ENCODE measurements at places on chromosomes 16 and 17. TPM values are rescaled to one million over a fixed set of nuclear protein-coding genes. Genes with fewer than 3 reads are reported as not detected.

DNA sequence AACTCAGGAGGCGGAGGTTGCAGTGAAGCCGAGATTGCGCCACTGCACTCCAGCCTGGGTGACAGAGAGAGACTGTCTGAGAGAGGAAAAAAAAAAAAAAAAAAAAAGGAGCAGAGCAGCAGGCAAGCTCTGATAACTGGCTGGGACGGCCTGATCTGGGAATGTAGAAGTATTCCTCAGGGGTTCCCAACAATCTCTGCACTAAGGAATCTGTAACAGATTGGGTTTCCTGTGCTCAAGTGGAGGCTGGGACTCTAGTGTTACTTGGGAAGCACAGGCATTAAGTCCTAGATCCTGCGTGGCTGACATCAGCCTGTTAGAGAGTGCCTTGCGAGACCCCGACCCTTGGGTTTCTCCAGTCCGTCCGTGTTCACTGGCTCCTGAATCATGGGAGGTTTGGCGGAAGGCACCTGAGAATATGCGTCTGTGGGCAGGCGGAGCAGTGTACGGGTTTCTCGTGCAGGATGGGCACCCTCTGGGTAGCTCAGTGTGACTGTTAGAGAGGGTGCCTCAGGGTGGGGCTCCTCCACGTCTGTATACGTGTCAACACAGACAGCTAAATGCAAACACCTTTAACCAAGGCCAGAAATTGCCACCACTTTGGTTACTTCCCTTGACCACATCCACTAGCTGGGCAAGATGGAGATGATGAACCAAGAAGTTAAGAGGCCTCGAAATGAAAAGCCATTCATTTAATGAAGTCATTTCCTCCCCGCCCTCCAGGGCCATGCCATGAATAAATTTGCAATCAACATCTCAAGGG is 174.9 kb upstream of the RPL38 start:
- ATAC-seq: no peak

Gene KRT33B
- not detected for total RNA-seq

DNA sequence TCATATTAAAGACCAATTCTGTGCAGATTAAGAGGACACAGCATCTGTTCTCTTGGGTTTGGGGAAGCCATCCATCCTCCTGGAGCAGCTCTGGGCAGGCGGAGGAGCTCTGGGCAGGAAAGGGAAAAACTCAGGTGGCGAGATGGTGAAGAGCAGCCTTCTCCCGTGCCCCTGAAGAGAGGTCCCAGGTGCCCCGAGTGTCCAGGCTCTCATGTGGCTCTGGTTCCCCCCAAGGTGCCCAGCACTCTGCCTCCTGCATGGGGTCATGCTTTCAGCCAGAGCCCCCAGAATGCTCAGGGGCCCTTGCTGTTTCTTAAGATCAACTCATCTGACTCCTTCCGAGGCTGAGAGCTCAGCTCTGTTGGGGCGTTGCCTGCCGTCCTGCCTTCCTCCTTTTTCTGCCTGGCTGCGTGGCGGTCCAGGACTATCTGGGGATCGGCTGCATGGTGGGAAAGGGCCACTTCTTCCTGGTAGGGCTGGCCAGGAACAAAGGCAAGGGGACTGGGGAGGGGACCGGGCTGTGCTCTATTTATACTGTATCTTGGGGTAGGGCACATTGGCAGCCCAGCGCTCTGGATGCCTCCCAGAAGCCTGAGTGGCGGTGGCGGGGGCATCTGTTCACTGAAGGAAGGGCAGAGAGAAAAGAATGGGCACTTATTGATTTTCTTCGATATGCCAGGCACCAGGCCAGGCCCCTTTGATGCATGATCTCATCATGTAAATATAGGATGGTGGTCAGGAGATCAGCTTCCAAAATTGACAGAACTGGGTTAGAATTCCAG is 103.2 kb upstream of the SDK2 start:
- no peak for ATAC-seq

DNA sequence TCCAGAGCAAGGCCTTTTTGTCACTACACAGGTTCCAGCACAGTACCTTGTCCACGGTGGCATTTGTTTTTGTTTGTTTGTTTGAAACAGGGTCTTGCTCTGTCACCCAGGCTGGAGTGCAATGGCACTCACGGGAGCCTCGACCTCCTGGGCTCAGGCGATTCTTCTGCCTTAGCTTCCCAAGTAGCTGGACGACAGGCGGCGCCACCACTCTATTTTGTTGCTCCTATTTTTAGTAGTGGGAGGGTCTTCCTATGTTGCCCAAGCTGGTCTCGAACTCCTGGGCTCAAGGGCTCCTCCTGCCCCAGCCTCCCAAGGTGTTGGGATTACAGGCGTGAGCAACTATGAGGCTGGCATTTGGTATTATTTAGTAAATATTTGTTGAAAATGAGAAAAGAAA is 10.3 kb downstream of the MRC2 start:
- ATAC-seq: no peak

DNA sequence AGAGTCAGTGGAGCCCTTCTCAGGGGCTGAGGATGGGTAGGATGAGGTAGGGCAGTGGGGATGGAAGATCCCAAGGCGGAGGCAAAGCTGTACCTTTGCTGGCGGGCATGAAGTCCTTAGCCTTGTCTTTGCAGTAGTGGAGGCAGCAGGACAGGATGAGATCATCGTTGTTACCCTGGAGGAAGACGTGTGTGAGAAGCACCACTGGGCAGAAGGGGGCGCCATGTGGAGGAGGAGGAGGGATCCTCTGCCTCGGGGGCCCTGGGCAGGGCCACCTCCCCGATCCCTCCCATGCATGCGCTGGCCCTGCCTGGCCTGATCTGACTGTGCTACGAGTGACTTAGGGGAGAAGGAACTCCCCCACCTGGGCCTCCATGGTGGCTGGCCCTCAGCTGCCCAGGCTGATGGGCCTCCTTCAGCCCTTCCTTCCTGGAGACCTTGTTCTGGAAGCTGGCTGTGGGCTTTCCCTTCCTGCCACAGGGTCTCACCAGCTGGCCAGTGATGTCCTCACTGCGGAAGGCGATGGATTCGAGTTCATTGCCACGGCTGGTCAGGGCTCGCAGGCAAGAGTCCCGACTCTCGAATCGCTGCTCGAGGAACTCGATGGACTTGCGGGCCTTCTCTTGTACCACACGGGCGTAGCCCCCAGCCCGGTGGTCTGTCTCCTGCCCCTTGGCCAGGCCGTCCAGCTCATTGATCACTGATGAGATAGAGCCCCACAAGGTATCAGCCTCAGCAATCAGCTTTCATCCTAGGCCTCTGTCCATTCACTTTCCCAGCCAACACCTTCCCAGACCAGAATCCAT is 10.3 kb downstream of the HIC1 start:
- ATAC-seq: peak; percentile 56

DNA sequence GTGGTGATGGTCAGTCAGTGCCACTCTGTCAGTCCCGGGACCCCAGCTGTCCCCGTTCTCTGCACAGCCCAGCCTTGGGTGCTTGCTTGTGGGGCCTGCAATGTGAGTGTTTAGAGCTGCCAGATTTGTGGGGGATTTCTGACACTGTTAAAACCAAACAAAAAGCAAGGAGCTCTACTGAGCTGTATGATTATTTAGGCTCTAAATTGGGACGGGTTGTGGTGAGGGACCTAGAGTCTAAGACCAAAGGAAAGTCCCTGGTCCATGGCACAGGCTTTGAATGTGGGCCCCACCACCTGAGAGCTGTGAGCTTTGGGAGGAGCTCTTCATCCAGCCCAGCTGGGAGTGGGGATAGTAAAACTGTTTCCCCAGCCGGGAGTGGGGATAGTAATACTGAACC is 63.3 kb downstream of the KSR1 start:
- no peak for ATAC-seq

DNA sequence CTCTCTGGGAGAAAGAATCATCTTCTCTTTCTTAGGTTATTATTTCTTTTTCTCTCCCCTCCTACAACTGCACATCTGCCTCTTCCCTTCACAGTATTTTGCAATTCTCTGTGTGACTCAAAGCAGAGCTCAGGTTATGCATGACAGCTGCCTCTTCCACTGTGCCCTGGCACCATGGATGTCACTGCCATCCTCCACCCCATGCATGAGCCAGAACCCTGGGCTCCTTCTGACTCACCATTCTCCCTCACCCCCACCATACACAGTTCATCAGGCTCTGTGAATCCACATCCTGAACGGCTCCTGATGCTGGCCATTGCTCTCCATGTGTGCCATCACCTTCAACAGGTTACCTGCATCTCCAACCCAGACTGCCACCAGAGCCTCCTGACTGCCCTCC is 23.9 kb downstream of the CA10 start:
- no peak for ATAC-seq

DNA sequence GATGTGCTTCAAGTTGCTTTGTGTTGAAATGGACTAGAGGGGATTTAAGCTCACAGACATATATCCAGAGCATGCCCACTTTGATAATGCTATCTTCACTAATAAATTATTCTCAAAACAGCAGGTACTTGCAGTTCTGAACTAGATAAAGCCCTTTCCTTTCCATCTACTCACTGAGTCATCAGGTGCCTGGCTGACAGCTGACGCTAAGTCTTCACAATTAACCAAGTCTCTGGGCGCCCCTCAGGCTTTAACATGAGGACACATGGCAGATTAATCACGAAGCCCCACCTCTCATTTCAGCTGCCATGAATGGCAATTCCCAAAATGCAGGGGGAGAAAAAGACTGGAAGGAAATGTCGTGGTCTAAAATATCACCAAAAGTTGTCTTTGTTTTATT is 29.5 kb upstream of the CRISPLD2 start:
- no peak for ATAC-seq

- peak; percentile 42 for ATAC-seq
These were observed 76.3 kb upstream of the WSB1 start for GRCh38 chr17:27217631-27218030.

DNA sequence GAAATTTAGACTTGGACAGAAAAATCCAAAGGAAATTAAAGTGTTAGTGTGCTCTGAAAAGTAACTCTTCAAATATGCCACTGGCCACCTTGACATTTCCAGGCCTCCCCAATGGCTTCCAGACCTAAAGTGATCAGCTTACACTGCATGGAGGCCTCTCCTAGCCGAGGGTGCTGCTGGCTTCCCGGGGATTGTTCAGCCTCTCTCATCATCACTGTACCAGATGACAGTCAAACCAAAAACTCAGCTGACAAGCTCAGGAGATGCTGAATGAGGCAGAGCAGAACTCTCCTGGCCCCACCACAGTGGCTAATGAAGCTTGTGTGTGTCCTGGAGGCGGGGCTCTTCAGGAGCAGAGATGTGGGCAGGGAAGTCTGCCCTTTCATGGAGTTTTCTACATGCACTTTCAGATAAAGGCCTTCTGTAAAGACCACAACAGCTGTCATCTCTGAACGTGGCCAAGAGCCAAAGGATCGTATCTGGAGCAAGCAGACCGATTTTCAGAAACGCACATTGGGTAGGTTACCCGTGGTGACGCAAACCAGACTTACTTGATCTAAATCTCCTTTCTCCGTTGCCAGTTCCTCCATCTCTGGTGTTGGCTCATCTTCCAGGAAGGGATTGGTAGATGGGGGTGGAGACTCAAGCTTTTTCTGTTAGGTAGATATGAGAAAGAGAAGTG is 113.3 kb downstream of the VPS53 start:
- no peak for ATAC-seq

GRCh38 chr17:27808628-27809027 is 8.3 kb upstream of the NOS2 start:
- peak; percentile 18 for ATAC-seq

- ATAC-seq: no peak
These were observed 114.0 kb downstream of the CMIP start for GRCh38 chr16:81558444-81559175.

Gene KRTAP4-9
- total RNA-seq: not detected
